ENCODE measurements at places on chromosomes 4 and X.
A peak's percentile ranks its signal among the peaks of the same experiment; 100 is the strongest.

- peak; percentile 3 for DNase-seq
Measured at GRCh38 chr4:167100120-167100519, 134.2 kb downstream of the SPOCK3 start.

DNA sequence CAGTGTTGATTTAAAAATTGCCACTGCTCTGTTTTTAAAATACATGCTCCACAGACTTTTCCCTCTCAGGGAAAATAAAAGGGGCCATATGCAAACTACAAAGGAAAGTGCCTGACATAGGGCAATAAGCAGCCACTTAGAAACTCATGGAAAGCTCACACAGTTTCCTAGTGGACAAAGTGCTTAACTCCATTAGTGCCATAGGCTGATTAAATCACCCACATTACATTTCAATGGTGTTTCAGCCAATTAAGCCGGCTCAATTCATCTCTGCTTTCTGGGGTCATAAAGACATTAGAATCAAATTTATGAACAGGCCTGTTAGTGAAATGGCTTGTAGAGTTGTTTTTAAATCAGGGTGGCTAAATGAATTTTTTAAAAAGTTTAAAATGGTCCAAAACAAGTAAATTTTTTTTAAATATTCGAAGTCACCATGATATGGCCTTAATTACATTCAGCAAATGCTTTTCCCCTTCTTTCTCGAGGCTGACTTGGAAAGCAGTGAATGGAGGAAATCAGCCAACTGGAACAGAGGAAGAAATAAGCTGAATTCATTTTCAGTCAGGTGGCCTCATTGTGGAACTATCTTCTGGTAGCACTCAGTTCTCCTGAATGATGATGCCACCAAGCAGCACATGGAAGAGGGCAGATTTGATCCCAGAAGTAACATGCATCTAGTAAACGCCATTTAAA lies 2305.1 kb upstream of the AGA start:
- no peak for DNase-seq

- no peak for DNase-seq
Measured at GRCh38 chr4:132619968-132620367, 529.1 kb upstream of the PCDH10 start.

DNA sequence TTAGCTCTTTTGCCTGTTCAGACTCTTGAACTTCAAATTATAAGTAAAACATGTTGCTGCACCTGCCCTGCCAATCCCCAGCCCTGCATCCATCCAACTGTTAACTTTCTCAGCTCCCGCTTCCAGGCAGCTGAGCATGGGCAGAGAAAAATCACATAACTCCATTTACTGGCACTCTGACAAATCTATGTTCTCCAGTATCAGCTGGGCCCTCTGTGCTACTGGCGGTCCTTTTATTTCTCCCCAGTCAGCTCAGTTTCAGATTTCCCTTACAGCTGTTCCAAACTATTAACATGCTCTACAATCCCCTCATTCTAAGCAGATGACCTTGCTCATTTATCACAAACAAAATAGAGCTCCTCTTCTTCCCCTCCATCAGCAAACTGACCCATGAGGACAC lies 240.4 kb upstream of the TET2 start:
- DNase-seq: no peak

GRCh38 chr4:58760737-58761136 lies 1650.6 kb upstream of the IGFBP7 start:
- no peak for DNase-seq

GRCh38 chr4:95551653-95552052 lies 2.9 kb upstream of the UNC5C start:
- DNase-seq: no peak

DNA sequence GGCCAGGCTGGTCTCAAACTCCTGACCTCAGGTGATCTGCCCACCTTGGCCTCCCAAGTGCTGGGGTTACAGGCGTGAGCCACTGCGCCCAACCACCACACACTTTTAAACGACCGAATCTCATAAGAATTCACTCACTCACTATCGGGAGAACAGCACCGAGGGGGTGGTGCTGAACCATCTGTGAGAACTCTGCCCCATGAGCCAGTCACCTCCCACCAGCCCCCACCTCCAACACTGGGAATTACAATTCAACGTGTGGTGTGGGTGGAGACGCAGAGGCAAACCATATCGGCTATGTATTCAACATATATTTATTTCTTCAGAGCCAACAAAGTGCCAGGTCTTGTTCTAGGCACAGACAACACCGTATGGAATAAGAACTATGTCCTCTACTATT lies 3.6 kb downstream of the TLR3 start:
- no peak for DNase-seq

- DNase-seq: no peak
Measured at GRCh38 chr4:102598762-102599374, 97.7 kb downstream of the NFKB1 start.

GRCh38 chr4:185651137-185651677 lies 115.9 kb upstream of the PDLIM3 start:
- DNase-seq: no peak

DNA sequence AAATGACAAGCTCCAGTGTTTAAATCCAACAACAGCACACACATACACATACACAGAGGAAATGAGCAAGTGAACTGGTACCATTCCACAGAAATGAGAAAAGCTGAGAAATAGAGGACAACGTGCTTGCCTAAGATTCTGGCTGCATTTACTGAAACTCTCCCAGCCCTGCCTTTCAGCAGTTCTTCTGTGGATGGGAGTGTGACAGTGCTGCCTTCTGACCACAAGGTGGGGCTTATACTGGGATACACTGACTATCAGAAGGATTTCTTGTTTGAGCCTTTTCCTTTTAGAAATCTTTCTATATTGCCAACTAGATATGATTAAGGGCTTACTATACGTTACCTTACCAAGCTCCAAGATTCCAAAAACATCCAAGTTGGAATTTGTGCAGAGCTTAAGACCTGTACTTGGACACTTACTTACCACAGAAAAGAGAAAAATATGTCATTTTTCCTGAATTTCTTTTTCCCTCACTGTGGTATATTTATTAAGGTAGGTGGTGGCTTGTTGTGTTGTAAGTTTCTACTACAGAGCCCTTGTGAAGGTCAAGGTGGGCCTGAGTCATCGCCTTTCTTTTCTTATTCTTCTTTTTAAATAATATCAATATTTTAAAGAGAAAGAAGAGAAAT lies 10.7 kb upstream of the CXCL8 start:
- DNase-seq: peak; percentile 8

GRCh38 chr4:170388255-170388654 lies 298.5 kb upstream of the AADAT start:
- DNase-seq: no peak

- no peak for DNase-seq
Measured at GRCh38 chr4:175271010-175271630, 353.0 kb downstream of the ADAM29 start.

GRCh38 chr4:124974152-124974551 lies 261.6 kb upstream of the ANKRD50 start:
- DNase-seq: no peak

DNA sequence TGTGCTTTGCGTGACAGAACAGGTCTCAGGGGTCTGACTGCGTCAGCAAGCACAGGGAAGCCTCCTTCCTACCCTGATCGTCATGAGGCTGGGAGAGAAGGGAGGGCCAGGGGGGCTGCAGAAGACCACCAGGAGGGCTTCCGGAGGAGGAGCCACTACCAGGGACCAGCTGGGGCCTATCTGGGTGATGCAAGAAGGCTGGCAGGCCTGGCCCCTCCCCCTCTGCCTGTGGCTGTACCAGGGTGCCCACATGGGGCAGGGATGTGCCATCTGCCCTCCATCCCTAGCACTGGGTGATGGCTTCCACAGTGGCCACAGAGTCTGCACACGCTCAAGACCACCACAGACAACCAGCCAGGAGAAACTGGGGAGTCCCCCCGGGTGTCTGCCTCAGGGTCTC lies 116.4 kb upstream of the NKX1-1 start:
- no peak for DNase-seq

DNA sequence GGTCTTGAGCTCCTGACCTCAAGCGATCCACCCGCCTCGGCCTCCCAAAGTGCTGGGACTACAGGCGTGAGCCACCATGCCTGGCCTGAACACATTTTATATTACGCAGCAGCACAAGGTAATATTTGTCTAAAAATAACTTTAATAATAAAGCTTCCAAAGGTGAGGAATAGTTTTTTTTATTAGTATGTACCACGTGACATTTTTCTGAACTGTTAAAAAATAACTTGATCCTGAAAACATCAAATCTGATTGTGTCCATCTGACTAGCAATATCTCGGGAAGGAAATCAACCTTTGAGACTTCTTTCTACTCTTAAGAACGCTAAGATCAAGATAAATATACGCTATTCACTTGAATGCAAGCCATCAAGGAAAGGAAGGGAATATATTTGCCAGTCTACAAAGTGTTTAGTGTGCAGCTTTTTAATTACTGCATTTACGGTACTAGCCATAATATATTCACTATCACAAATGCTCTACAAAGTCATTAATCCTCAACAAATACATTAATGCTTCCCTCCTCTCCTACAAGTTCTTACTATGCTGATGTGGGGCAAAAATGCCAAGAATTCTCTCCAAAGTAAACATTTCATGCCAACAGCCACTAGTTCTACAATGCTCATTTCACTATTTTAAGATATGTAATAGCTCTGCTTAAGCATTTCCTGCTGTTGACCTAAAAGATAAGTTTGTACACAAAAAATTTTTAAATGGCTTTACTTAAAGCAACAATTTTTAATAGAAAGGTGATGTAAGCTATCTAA lies 143.6 kb downstream of the APBB2 start:
- DNase-seq: no peak

DNA sequence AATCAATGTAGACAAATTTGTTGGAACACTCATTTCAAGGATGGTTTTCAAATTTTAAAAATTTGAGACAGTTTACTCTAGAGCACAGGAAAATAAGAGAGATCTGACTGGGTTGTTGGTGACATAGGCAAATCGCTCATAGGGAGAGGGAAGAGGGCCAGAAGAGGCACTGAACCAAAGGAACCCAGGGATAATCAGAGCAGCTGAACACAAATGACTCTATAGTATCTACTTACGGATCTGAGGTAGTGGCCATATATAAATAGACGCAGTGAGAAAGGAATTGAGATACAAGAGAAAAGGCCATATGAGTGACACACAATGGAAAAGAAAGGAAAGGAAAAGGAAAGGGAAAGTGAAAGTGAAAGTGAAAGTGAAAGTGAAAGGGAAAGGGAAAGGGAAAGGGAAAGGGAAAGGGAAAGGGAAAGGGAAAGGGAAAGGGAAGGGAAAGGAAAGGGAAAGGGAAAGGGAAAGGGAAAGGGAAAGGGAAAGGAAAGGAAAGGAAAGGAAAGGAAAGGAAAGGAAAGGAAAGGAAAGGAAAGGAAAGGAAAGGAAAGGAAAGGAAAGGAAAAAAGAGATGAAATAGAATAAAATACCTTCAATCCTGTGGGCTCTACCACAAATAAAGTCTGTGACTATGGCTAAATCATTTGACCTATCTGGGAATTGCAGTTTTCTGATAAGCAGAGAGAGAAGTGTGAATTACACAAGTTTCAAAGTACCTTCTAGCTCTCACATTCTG lies 759.2 kb downstream of the DMD start:
- DNase-seq: no peak

- no peak for DNase-seq
Measured at GRCh38 chr4:8307121-8307520, 37.6 kb downstream of the HTRA3 start.

GRCh38 chr4:134540588-134540987 lies 339.0 kb upstream of the PABPC4L start:
- DNase-seq: no peak

GRCh38 chr4:155535802-155536454 lies 130.7 kb upstream of the GUCY1A1 start:
- no peak for DNase-seq

GRCh38 chr4:53553486-53554210 lies 37.6 kb downstream of the LNX1 start:
- no peak for DNase-seq

DNA sequence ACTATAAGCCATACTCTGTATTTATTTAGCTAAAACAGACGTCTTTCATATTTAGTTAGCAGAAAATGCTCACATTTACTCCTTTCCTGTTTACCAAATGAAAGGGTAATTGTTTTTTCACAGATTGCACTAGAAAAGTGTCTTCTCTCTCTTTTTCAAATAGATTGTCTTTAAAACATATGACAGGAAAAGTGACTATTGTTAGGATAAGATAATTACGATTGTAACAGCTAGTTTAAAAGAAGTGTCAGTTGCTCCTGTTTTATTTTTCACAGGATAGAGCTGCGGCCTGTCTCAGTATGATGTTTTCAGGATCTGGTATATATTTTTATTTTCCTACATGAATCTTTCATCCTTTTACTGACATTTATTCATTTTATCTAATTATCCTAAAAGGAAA lies 353.5 kb downstream of the FBXO8 start:
- no peak for DNase-seq

DNA sequence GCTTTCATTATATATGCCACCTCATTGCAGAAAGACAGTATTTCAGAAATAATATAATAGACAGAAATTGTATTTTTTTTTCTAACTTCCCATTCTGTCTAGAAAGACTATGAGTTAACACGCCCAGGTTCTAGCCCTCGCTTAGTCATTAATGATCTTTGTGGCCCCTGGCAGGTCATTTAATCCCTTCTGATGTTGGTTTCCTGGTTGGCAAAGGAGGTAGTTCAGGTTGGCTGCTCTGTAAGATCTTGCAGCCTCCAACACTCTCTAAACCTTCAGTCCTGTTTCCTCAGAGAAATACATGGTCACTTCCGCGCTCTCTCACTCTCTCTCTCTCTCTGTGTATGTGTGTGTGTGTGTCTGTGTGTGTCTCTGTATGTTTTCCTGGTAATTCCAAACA lies 156.3 kb upstream of the NOCT start:
- no peak for DNase-seq

DNA sequence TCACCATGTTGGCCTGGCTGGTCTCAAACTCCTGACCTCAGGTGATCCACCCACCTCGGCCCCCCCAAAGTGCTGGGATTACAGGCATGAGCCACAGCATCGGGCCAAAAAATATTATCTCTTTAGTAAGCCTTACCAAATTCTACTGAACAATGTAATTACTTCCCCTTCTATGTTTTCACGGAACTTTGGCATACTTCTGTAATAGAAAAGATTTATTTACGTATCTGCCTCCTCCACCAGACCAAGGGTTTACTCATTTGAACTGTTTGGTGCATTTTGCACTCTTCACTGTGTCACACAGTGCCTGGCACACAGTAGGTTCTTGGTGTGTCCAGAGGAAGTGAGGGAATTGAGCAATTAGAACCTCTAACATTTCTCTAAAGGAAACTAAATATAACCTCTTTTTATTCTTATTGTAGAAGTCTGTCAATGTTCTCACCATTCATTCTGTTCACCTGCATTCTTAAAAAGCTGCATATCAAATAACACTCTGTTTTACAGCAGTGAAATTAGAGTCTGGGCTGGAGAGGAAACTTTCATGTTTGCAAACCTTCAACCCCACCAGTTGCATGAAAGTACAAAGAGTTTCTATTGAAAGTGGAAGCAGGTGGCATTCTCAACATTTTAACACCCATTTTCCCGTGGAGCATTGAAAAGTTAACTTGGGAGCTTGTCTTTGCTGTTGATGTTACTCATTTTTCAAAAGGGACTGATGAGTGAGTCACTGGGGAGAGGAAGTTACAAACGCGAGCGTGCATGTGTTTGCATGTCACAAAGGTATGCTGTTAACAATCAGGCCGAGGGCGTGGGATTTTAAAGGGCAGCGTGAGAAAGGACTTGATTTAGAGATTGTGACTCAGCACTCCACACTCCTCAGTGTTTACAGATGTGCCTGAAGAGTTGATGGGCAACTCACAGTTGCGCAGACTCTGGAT lies 314.1 kb downstream of the STK32B start:
- DNase-seq: no peak

GRCh38 chr4:169249214-169249973 lies 21.4 kb downstream of the SH3RF1 start:
- DNase-seq: no peak

GRCh38 chrX:56248492-56248891 lies 16.3 kb downstream of the KLF8 start:
- peak; percentile 1 for DNase-seq

- no peak for DNase-seq
Measured at GRCh38 chr4:137106733-137107132, 425.6 kb downstream of the PCDH18 start.

Measured in amygdala (tissue), 56 donors.